Nephron progenitor cell (in vitro differentiated cells): ENCODE measurements at places on chromosomes 5 and 9.

DNA sequence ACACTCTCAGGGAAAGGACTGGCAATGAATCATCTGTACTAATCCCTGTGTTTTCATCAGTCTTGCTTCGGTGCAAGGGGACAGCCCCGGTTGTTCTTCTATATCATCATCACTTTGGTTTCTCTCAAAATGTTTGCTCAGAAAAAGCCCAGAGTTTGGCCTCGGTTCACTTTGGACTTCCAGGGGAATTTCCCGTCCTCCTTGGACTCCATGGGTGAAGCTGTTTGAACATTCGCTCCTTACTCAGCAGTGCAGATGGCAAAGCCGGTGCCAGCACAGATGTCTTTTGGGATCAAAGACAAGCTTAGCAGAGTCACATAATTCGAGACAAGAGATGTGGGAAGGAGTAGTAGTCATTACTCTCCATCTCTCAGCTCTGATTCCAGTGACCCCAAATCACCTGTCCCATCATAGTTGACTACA is 69.8 kb upstream of the TNFSF8 start:
- H3K4me3 ChIP-seq = no peak overlapping the region
- H3K36me3 ChIP-seq = no peaks in the 10 kb centered on the region
- DNase-seq = no peak

GRCh38 chr9:93235300-93235960 is 51.5 kb downstream of the WNK2 start:
- H3K4me1 ChIP-seq = peaks cover 5% of the 10 kb centered on the region
- H3K27ac ChIP-seq = peak overlapping the region; percentile 9
- H3K36me3 ChIP-seq = no peaks in the 10 kb centered on the region
- no peak for DNase-seq

GRCh38 chr9:99057665-99058625 is 47.0 kb upstream of the TGFBR1 start:
- peaks cover 1% of the 10 kb centered on the region for H3K4me1 ChIP-seq
- H3K4me3 ChIP-seq = no peak overlapping the region
- no peak overlapping the region for H3K27ac ChIP-seq
- DNase-seq = no peak
- H3K27me3 ChIP-seq = peaks cover 18% of the 10 kb centered on the region

GRCh38 chr9:93308676-93309075 is 124.7 kb downstream of the WNK2 start:
- no peak overlapping the region for H3K27ac ChIP-seq
- peaks cover 14% of the 10 kb centered on the region for H3K4me1 ChIP-seq
- DNase-seq = no peak
- H3K27me3 ChIP-seq = no peaks in the 10 kb centered on the region
- no peak overlapping the region for H3K4me3 ChIP-seq
- H3K36me3 ChIP-seq = no peaks in the 10 kb centered on the region

DNA sequence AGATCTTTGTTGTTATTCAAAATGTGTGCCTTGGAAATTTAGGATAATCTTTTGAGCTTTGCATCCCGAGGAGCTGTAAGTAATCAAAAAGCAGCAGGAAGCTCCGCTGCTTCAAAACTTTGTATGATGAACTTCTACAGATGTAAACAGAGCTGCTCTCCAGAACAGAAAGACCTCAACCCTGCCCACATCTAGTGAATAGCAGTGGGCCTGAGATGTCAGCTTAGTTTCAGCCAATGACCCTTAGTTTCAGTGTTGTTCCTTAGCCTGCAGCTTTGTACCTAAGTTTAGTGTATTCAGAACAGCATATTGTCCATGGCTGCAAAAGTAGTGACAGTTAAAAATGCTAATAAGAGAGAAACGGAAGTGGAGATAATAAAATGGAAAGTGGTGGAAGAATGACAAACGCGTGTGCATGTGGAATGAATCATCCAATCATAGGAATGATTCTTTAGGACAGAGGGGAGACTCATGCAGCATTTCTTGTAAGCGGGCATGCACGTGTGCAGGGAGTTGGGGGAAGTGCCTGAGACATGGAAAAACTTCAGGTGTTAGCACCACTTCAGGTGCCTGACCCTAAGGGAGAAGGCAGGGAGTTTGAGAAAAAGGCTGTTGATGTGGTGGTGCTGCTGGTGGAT is 24.9 kb downstream of the SNX24 start:
- H3K4me3 ChIP-seq = no peak overlapping the region
- DNase-seq = no peak
- no peak overlapping the region for H3K27ac ChIP-seq
- H3K27me3 ChIP-seq = no peaks in the 10 kb centered on the region
